ENCODE measurements at places on chromosomes 16 and 17.

- DNase-seq = no peak
Measured at GRCh38 chr17:63232565-63233310, 213.4 kb downstream of the CYB561 start.

GRCh38 chr16:7820816-7821215 lies 488.2 kb downstream of the RBFOX1 start:
- no peak for DNase-seq

DNA sequence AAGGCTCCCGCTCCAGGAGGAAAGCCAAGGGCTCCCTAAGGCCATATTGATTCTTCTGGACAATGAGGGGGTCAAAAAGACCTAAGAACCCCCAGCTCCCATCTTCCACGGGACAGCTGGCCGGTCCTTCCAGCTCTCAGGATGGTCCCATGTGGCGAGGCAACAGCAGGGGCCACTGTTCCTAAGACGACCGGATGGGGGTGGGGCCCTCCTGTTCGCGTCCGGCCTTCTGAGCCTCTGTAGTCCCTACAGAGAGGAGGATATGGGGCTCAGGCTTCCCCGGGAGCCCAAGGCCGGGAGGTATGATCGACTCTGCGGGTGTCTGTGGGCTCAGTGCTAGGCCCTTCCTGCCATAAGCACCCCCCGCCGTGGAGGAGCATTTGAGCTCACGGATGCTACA lies 6.0 kb upstream of the DCXR start:
- DNase-seq = no peak

GRCh38 chr16:69595127-69596036 lies 29.6 kb downstream of the NFAT5 start:
- no peak for DNase-seq

- no peak for DNase-seq
Measured at GRCh38 chr17:5122586-5123342, 6.9 kb downstream of the USP6 start.

DNA sequence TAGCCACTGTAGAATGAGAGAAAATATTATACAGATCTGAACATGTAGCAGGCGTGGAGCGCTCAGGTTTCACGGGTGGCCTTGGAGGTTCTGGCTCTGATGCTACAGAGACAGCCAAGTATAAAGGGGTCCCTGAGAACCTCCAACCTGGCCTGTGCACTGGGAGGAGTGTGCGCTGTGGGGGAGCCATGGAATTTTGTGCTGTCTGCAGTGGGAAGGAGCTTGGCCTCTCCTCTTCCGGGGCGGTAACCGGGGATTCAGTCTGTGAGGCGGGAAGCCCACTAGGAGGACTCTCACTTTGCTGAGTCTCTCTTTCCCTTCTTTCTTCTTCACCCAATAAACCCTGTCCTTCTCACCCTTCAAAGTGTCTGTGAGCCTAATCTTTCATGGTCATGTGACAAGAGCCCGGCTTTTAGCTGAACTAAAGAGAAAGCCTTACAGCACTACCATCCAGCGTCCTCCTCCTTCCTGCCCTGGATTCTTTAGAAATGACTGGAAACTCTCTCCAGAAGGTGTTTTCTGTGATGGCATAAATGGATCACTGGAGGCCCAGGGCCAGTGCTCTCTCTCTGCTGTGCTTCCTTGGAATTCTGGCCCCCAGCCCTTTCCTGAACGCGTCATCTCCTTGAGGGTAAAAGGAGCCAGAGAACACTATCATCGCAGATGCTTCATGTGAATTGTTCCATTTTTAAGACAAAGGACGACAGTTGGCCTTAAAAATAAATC lies 232.1 kb upstream of the CACNG5 start:
- DNase-seq = no peak

- DNase-seq = no peak
Measured at GRCh38 chr17:47218896-47219430, 9.8 kb downstream of the MYL4 start.

- DNase-seq = no peak
Measured at GRCh38 chr17:37283414-37283961, 92.3 kb upstream of the C17orf78 start.

DNA sequence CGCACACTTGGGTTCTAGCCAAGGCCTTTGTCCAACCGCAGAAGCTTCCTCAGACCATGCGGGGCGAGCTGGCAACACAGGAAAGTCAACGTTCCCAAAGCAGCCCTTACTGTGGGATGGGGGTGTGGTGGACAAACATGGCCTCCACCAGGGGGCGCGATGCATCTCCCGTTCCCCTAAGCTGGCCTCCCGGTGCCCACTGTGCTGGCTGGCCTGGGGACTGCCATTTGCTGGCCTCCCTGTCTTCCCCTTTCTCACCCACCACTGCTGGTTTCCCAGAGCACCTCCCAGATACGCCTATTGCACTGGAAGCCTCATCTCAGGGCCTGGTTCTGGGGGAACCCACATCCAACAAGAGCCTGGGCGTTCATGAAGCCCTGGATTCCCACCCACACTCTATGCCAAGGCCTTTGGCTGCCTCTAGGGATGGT lies 145.3 kb downstream of the IRF8 start:
- DNase-seq = peak; percentile 10

DNA sequence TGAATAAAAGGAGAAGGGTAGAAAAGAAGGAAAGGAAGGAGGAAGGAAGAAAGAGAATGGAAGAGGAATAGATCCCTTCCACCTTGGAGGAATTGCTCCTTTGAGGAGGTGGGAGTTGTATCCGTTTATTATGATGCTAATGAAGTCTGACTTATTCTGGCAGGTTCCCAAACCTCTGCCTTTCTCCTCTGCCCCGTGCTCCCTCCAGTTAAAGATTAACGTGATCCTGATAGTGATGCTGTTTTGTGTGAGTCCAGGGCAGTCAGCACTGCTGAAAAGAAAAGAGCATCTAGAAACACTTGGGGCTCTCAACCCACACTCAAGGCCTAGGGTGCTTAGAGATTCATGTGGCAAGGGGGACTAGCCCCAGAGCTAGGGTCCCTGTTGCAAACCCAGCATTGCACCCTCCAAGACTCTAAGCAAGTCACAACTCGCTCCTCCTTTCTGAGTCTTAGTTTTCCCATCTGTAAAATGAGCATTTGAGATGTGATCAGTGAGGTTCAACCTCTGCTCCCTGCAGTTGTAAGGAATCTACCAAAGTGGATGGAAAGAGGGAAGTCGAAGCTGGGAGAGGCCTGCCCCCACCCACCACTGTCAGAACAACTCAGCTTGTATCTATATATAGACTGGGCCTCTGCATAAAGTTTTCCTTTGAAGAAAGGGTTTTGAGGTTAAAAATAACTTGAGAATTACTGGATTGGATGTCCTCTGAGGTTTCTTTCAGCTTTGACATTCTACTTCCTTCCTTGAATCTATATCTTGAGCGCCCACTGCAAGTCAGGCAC lies 46.9 kb upstream of the TMEM132E start:
- DNase-seq = no peak

DNA sequence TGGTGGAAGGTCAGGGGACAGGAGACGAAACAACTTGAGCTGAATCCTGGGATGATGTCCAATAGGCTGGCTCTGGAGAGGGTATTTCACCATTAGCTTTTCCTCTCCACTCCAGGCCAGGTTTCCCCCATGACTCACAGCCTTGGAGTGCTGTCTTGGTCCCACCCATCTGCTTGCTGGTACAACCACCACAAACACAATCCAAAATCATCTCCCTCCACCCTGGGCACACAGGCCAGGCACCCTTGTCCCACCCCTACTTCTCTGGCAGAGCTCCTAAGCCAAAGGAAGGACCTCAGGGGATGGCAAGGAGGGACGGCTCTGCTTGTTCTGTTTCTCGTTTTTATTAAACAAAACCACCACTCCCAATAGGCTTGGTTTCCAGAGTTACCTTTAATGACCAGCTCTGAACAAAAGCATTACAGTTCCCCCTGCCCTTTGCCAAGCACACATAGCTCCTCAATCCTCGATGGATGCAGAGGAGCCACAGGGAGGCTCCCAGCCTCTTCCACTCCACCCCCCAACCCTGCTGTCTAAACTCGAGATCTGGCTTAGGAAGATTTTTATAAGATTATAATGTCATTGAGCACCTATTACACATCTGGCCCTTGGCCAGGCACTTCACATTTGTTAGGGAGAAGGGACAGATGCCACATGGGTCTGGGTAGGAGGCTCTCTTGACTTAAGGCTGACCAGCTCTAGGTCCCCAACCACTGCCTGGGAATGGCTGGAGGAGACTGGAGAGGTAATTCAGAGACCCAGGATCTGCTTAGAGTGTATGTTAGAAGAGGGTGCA lies 13.3 kb downstream of the CAVIN1 start:
- no peak for DNase-seq

DNA sequence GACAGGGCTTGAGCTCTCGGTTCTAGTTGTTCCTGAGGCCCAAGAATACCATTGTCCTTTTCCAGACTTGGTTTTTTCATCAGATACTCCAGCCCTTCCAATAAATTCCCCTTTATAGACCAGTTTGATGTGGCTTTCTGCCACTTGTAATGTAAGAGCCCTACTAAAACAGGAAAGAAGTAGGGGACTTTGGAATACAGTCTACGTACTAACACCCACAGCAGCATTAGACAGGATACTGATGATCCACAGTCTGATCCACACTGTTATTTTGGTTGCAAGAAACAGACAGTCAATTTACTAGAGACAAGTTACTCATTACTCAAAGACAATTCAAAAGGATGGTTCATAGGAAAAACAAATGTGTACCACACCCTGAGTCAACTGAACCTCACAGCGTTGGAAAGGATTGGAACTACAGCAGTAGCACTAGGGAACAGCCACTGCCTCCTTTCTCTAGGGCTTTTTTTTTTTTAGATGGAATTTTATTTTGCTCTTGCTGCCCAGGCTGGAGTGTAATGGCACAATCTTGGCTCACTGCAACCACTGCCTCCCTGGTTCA lies 45.9 kb upstream of the MED13 start:
- DNase-seq = no peak

DNA sequence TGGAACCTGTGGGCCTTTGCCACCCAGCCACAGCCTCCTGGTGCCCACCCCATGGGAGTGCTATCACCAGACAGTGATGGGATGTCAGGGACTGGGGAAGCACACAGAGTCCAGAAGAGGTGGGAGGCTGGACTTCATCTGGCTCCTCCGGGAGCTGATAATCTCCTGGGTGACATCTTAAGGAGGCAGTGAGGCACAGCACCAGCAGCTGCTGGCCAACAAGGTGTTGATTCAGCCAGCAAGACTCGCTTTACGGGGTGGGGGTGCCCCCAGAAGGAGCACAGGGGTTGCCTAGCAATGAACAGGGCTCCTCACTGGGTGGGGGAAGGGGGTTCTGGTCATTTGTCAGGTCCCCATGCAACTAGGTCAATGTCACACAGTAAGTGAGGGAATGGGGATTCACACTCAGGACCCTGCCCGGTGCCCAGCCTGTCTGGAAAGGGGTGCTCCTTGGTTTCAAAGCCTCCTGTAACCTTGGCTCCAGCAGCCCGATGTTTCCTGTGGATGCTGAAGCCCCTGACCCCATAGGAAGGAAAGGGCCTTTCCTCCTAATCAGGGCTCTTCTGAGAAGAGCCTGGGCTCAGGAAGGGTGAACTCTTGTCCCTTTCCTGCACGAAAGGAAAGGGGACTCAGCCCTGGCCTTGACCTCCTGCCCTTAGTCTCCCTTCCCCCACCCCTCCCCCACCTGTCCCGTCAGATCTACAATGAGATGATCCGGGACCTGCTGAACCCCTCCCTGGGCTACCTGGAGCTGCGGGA lies 17.7 kb downstream of the KIF19 start:
- no peak for DNase-seq

- DNase-seq = no peak
Measured at GRCh38 chr17:70891306-70891705, 722.0 kb downstream of the KCNJ2 start.

- no peak for DNase-seq
Measured at GRCh38 chr17:74460996-74461395, 5.4 kb upstream of the CD300A start.

GRCh38 chr17:60695960-60696359 lies 18.3 kb downstream of the BCAS3 start:
- no peak for DNase-seq

GRCh38 chr16:4395055-4395726 lies 21.2 kb downstream of the CORO7 start:
- DNase-seq = no peak

- DNase-seq = no peak
Measured at GRCh38 chr17:38440614-38441397, 12.5 kb downstream of the ARHGAP23 start.

- DNase-seq = no peak
Measured at GRCh38 chr17:393806-394717, 41.5 kb upstream of the RPH3AL start.

DNA sequence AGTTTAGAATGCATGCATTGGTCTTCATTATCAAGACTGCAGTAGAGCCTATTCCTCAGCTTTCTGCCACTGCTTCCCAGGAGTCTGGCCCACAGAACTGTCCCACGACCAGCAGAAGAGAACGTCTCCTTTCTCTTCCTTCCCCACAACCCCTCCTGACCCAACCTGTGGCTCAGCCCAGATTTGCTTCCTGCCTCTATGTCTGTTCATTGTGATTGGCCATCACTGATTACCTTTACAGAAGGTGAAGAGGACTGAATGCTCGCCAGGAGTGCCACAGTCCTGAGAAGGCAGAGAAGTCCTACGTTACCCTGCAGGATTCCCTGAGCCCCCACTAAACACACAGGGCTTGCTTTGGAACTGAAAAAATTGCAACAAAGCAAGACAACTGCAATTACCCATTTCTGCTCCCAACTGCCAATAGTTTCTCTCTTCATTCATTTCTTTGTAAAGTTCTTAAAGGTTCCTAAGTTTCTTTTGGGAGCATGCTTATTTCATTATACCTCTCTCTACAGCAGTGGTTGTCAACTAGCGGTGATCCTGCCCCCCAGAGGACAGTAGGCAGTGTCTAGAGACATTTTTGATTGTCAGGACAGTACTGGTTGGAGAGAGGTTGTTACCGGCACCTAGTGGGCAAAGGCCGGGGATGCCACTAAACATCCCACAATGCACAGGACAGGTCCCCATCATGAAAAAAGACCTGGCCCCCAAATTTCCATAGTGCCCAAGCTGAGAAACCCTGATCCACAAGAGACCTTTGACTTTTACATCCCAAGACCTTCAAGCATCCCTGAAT lies 4.5 kb upstream of the NAT9 start:
- no peak for DNase-seq

DNA sequence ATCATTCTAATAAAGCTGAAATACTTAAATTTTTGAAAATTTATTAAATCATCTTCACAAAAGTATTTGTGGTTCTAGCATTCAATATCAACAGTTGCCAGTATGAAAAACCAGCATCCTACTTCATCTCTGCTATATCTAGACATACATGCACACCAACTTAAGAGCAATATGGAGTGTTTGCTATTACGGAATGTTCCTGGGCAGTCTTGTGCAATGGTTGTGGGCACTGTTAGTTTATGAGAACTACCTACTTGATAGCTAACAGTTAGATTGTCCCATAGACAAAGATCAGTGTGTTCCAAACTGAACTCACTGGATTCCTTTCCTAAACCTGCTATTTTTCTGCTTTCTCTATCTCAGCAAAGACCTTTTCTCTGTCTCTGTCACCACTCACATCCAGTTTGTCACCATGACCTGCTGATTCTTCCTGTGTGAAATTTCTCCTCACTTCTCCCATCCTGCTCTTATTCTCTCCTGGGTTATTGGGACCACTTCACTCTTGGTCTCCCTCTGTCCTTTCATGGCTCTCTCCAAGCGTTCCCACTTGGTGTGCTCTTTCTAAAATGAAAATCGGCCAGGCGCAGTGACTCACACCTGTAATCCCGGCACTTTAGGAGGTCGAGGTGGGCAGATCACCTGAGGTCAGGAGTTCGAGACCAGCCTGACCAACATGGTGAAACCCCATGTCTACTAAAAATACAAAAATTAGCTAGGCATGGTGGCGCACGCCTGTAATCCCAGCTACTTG lies 27.7 kb downstream of the CNTROB start:
- DNase-seq = no peak

GRCh38 chr17:18246880-18247612 lies 11.5 kb downstream of the FLII start:
- DNase-seq = no peak

- DNase-seq = no peak
Measured at GRCh38 chr17:9402590-9403199, 172.9 kb downstream of the STX8 start.

Measured in activated CD4-positive, alpha-beta T cell treated with anti-CD3 and anti-CD28 coated beads, Interleukin-2, amount 50 U/mL, for 24 hours (primary cell).